Cortex of kidney (tissue), 1 donor: ENCODE measurements at places on chromosomes 2 and 18.

DNA sequence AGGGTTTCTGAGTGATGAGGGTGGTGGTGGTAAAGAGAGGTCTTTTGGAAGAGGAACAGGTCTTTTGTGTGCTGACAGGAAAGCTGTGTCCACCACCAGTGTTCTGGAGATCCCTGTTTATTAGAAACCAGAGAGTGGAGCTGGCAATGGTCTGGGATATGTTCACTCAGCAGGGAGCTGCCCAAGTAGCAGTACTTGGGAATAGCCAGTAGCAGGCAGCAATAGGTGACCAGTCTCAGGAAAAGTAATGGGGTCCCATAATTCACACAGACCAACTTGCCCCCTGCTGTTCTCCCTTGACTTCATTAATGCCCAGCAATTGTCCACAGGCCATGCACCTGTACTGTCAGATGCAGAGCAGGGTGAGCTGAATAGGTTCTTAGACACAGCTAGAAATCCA, 1.8 kb downstream of the TSPYL6 start:
- no peak for DNase-seq

- DNase-seq = no peak
Measured at GRCh38 chr2:218615868-218616315, 8.2 kb downstream of the PLCD4 start.

- DNase-seq = no peak
Measured at GRCh38 chr2:152421521-152422370, 86.8 kb downstream of the FMNL2 start.

DNA sequence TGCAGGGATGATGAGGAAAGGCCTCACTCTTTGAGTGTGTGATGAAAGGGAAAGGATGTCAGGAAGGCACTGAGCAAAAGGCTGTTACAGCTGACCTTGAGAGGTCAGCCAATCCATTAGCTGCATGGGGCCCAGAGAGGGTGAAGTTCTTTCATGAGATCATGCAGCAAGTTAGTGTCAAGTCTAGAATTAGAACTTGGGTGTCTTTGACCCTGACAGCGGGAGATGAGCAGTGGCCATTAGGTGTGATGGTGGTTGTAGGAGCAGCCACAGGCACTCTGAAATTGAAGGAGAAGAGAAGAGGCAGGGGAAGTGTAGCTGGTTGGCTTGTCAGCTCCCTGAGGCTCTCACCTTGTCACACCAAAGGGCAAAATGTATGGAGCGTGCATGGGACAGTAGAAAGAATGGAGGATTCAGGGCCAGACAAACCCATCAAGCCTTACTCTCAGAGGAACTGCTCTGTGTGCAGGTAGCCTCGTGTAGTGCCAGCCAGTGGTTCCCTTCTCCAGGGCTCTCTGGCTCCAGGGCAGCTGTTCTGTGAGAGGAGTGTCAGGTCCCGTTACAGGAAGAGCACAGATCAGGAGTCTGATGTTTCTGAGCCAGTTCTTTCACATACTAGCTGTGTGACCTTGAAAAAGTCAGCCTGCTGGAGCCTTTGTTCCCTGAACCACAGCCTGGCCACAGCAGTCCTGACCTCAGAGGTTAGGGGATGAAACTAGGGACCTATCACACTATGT, 35.9 kb downstream of the MAP4K4 start:
- no peak for DNase-seq

DNA sequence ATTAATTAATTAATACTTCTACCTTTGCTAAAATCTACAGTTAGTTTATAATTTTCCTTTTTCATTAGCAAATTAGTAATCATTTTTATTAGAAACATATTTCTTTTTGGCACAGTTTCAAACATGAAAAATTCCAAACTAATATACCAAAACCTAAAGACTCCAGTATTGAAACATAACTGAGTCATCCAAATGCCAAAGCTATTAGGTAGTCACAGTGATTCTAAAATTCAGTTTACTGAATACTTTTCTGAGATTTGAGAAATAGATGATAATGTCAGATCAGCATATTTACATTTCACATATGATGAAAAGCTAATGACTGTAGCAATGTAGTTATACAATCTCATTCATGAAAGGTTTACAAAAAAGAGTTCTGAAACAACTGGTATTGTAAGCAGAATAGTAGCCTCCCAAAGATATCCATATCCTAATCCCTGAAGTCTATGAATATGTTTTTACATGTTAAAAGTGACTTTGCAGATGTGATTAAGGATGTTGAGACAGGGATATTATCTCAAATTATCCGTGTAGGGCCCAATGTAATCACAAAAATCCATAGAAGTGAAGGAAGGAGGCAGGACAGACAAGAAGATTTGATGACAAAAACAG, 680.2 kb upstream of the CHAC2 start:
- DNase-seq = no peak

GRCh38 chr2:238883421-238883901, 35.6 kb downstream of the TWIST2 start:
- no peak for DNase-seq

- no peak for DNase-seq
Measured at GRCh38 chr18:3401669-3402620, 48.0 kb upstream of the TGIF1 start.

GRCh38 chr2:177315364-177315763, 50.8 kb upstream of the NFE2L2 start:
- DNase-seq = no peak

DNA sequence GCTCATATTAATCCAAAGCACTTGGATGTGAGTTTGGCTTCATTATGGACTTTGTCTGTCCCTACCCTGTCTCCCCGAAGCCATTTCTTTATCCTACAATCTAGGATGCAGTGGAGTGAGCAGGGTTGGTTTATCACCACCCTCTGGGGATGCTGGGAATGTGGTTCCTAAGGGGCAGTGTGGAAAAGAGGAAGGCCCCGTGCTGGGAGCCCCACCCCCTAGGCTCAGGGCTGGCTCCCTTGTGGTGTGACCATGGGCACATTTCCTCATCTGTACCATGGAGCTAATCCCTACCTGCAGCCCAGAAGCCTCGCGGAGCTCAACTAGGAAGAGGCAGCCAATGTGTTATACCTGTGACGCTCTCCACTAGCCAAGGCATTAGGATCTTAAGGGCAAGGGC, 92.5 kb downstream of the TGOLN2 start:
- no peak for DNase-seq

DNA sequence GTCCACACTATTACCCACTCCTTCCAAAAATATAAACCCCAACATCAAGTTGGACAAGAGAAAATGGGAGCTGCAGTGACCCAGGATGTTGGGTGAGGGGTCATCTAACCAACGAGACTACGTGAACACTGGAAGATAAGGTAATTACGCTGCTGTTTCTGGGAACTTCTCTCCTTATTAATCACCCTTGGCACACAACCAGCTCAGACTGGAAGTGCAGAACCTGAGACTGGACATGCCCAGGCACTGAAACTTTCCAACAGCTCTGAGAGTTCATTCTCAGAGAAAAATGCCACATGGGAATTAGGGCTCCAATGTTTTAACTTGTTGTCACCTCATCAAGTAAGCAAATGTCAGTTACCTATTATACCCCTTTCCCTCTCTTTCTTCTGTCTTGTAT, 135.3 kb downstream of the CCDC148 start:
- DNase-seq = no peak

DNA sequence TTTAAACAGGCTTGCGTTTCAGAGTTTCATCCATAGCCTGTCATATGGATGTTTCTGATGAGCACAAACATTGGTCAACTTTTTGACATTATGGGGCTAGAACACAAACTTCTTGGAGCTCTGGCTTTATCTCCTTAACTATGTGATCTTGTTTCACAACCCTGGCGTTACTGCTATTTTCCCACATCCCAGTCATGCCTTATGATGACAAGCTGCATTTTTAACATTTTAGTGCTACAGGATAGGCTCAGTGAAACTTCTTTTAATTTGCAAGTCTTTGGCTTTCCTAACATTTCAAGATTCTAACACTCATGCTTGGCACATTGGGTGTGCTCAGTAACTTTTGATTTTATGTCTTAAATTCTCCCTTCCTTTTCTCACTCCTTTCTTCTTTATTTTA, 21.0 kb upstream of the PDE1A start:
- no peak for DNase-seq

DNA sequence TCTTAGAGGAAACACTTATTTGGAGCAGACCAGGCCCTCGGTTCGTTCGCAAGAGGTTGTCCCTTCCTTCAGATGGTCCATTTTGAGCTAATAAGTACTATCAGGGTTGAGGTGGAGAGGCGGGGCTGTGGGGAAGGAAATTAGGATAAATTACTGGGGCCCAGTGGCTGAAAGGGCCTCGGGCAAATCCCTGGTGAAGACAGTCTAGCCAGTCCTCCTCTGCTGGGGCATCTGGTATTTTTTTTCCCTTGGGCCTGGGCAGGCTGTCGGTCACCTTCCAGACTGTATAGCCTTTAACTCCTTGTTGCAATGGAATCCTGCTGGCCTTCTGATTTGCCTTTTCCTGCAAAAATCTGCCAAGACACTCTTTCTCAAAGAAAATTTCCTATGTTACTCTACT, 1.7 kb upstream of the MYO3B start:
- DNase-seq = no peak

- no peak for DNase-seq
Measured at GRCh38 chr18:47799376-47799775, 131.1 kb downstream of the SMAD2 start.

DNA sequence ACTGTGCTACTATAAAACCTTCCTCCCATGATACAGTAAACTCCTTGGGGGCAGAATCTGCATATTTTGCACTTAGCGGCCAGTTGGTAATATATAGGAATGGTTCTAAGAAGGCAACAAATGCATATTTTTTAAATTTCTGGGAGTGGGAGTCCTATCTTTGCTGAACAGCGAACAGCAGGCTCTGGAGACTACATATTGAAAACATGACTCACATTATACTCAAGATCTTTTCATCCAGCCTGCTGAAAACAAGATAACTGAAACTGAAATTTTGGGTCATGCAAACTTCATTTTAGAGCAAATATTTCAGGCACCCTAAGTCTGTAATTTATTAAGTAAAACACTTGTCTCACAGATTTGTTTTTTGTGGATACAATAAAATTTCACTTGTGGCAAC, 122.2 kb downstream of the SATB2 start:
- DNase-seq = no peak

DNA sequence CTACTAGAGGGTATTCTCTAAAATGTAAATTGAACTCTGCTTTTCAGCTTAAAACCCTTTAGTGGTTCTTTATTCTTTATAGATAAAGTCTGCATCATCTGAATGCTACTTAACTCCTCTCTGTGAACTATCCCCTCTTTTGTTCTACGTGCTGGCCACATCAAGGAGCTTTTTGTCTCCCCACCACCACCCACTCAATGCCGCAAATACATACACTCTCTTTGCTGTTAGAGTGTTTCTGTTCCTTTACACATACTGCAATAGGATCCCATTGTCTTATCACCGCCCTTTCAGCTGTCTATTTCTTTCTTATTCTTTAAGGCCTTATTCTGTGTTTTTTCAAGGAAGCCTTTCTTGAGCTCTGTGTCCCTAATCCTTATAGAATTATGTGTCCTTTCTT, 83.3 kb downstream of the EML4 start:
- no peak for DNase-seq

GRCh38 chr2:142841788-142842187, 35.7 kb upstream of the KYNU start:
- no peak for DNase-seq

DNA sequence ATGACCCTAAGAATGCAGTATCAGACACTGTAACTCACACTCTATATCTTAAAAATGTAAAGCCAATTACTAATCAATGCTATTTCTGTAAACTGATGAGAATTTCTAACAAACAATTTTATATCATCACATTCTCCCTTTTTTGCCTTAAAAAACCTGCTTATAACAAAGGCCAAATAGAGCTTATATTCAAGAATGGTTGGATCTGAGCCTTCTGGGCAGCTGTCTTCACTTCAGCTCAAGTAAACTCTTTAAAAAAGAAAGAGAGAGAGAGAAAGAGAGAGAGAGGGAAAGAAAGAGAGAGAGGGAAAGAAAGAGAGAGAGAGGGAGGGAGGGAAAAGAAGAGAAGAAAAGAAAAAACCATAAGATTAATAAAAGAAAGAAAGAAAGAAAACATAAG, 231.8 kb downstream of the KCNE4 start:
- no peak for DNase-seq

DNA sequence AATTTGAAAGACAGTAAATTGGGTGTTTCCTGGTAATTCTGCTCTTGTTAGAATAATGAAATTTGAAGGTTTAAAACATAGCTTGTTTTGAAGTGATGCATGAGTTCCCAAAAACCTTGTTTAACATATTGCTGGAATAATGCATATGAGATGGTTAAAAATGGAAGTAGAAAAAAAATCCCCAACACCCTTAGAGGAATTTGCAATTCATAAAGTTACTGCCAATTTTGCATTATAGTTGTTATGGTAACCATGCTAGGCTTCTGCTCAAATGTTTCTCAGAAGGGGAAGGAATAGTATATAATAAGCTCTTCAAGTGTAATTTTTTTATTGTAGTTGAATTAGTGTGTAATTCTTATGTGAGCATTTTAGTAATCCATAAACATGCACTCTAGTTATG, 49.1 kb downstream of the FASTKD2 start:
- DNase-seq = no peak

DNA sequence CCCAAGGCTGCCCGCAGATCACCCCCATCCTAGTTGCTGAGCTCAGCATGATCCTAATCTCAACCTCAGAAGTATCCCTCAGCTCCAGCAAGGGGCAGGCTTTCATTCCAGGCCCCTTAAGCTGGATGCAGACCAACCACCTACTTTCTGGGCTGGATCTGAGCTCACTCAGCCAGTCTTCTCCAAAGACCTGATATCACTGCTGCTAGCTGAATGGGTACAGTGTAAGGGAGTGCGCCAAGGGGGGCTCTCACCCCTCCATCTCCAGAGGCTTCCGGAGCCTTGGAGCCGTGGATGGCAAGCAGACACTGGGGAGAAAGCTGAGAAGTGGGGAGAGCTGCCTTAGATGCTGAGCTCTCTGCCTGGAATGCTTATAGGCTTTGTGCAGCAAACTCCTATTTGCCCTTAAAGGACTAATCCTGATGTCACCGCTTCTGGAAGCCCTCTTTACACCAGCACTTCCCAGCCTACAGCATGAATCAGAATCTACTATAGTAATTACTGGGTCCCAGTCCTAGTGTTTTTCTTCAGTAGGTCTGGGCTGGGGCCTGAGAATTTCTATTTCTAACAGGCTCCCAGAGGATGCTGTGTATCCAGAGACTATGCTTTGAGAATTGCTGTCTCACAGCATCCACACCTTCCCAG, 31.0 kb downstream of the GYPC start:
- DNase-seq = no peak

GRCh38 chr2:230267059-230267458, 41.5 kb downstream of the SP140 start:
- DNase-seq = no peak

DNA sequence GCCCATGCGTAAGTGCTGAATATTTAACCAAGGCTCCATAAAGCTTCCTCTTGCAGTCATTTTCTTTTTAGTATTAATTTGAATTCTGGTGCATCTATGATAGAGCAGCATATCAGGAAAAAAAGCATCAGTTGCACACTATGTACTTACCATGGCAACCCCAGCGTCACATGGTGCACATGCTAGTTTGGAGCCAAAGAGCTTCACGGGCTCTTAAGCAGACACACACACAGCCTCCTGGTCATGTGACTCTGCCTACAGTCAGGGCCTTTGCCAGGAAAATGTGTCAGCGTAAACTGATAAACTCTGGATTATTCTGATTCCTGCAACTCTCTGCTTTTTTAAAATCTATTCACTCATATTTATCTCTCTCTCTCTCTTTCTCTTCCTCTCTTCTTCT, 30.2 kb downstream of the NYAP2 start:
- no peak for DNase-seq
